ENCODE measurements at places on chromosomes 3 and 15.

DNA sequence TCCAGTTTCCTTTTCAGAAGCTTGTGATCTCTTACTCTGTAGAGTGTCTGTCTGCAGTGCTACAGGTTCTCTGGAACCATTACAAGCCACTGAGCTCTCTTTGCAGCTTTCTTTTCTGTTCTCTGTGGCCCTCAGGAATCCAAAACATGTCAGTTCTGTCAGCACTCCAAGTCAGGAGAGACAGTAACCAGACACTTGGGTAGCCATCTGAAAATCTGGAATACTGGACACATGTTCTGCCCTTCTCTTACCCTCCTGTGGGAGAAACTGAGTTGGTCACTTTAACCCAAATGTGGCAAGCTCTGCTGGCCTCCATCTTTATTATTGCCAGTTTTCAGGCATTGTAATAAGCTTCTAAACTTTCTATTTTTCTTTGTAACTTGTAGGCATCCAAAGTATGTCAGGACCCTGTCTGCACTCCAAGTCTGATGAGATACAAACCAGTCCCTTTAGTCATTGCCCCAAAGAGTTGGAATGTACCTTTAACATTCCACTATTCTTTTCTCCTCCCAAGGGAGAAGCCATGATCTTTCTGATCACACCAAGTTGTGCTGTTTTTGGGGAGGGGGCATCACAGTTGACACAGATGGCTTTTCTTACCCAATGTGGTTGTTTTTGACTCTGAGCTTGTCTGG is 183.7 kb downstream of the DPH6 start:
- DNase-seq: no peak

- no peak for DNase-seq
Measured at GRCh38 chr15:33844597-33844996, 123.7 kb upstream of the CHRM5 start.

DNA sequence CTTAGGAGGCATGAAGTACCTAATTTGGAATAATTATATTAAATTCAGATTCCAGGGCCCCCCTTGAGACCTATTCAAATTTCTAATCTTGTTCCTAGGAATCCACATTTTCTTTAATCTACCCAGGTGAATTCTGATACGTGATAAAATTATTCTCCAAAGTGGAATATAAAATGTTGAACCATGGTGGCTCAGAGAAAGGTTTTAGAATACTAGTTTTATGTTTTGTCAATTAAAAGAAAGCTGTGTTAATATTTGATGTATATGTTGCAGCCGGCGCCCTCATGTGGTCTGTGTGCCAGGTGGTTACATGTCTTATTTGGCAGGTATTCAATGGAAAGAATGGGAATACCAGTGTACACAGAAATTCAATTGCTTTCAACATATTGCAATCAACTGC is 321.8 kb downstream of the FEZF2 start:
- peak; percentile 51 for DNase-seq

GRCh38 chr3:139574026-139574947 is 34.7 kb upstream of the RBP1 start:
- peak; percentile 70 for DNase-seq

- DNase-seq: no peak
Measured at GRCh38 chr3:25027650-25028049, 400.4 kb upstream of the RARB start.

DNA sequence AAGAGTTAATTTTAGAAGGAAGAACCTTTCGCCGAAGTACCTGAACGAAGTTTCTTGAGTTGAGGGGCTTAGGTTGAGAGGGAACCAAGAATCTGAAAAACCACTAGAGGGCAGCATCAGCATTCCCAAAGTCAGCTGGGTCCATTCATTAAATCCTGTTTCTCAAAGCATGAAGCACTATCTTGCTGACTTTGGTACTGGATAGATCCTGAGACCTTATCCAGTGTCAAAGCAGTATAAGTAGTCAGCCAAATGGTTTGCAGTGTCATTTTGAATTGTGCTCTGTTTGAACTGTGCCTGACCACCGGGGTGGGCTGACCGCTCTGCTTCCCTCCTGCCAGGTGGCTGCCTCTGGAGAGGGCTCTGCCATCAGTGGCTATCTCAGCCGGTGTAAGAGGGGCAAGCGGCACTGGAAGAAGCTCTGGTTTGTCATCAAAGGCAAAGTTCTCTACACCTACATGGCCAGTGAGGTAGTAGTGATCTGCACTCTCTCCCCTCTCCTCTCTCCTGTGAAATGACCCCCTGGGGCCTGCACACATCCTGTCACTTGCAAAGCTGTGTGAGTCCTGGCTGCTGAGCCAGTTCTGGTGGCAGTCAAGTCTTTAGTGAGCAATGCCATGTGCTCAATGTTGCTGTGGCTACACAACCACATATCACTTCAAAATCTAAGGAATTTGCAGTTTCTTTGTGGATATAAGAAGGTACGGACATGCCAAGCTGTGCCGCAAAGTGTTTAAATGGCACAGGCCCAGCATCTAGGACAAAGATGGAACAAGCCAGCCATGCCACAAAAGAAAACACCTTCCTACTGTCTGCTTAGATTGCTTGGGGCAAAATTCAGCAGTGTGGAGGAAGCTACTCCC is 21.4 kb upstream of the NR2C2 start:
- DNase-seq: no peak

DNA sequence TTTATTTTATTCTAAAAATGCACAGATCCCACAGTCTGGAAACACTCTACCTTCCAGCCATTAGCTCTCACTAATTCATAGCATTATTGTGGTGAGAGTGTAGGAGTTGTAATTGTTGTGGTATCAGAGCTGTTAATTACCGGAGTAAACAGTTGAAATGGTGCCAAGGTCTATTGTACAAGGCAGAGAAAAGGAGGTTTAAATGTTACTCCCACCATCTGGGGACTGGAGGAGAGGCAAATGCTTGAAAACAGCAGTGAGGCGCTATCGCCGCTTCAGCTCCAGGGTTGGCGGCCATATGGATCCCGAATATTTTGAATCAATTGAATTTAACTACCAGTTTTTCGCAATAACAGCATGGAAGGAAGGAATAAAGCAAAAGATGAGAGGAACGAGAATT is 113.1 kb upstream of the C15orf61 start:
- DNase-seq: no peak

DNA sequence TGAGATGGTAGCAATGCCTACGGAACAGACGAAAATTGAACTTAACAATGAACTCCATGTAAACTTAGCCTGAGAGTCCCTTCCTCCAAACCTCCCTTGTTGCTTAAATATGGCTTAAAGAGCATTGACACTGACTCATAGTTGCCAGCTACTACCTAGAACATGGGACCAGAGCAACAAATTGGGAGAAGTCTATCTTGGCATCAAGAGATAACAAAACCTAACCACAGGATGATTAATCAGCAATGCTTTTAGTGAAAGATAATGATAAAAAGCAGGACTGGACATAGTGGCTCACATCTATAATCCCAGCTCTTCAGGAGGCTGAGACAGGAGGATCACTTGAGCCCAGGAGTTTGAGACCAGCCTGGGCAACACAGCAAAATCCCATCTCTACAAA is 117.8 kb upstream of the MNS1 start:
- DNase-seq: no peak

- DNase-seq: no peak
Measured at GRCh38 chr3:100776746-100777145, 67.5 kb downstream of the TFG start.

- DNase-seq: no peak
Measured at GRCh38 chr3:185716436-185717108, 108.3 kb downstream of the IGF2BP2 start.

DNA sequence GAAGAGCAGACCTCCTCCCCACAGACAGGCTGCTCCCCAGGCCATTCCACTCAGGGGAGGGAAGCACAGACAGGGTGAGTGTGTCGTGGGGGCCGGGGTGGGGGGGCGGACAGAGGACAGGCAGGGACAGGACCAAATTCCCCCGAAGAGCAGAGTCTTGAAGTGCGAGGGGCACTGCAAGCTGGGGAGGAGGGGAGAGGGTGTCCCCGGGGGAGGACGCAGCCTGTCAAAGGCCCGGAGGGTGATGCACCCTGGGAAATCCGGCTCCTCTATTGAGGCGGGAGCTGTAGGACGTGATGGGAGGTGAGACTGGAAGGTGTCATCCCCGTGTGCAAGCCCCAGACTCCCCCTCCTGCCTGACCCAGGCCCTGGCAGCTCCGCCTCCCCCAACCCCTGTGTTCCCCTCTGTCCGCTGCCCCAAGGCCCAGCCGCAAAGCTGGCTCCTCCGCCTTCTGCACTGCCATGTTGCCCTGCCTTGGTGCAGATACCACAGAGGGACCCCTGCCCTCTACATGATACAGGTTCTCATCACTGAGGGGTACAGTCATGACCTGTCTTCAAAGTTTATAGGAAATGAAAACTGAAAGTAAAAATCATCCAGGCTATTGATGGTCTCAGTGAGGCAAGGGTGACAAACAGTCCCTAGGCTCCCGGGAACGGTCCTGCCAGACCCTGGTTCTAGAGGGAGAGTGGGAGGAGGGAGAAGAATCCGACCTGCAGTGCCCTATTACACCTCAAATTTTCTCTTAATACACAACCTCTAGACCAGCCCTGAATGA is 76.3 kb upstream of the IQSEC1 start:
- no peak for DNase-seq

GRCh38 chr15:76140074-76140464 is 80.3 kb downstream of the TMEM266 start:
- no peak for DNase-seq

- no peak for DNase-seq
Measured at GRCh38 chr15:98889930-98890695, 117.5 kb downstream of the PGPEP1L start.

GRCh38 chr15:59553879-59554735 is 57.5 kb upstream of the GCNT3 start:
- DNase-seq: no peak

DNA sequence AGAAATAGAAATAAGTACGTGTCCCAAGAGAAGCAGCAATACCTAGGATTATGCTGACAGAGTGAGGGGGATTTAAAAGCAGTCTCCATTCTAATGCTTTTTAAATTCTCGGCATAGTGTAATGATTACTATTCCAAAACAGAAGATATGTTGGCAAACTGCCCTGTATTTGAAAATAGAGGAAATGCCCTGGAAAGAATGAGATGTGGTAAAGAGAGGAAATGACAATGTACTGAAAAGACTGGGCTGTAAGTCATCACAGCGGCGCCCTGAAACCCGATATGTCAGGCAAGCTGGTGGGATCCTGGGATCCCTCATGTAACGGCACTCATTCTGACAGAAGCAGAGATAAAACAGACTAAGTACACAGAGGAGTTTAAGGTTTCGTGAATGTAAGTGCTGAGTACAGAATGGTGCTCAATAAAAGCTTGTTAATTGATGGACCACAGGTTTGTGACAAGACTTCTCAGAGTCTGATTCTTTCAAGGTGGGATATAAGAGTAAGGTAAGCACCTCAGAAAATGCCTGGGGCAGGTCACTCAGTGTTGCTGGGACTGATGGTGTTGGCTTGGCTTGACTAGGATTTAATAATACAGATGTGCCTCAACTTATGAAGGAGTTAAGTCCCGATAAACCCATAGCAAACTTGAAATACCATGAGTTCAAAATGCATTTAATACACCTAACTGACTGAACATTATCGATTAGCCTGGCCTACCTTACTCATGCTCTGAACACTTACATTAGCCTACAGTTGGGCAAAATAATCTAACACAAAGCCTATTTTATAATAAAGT is 91.4 kb downstream of the NFKBIZ start:
- peak; percentile 63 for DNase-seq

DNA sequence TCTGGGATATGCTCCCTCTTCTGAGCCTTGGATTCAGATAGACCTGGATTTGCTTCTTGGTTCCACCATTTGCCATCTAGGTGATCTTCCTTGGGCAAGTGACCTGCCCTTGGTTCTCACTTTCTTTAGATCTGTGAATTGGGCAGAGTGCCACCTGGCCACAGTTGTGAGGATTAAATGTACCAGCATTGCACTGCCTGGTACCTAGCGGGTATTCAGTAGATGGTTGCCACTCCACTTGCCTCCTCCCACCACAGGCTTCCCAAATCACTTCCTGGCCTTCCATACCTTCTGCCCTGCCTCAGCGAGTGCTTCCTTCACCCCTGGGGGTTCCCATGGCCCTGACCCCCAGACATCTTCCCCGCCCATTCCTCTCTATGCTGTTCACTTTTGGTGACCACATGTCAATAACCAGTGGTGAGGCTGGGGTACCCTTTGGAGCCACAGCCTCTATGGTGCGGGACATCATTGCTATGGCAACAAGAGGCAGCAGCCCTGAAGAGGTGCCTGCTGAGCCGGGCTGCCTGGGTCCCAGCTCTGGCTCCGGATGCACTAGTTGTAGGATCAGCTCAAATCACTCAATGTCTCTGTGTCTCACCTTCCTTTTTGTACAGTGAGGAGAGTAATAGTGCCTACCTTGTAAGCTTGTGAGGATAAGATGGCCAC is 40.5 kb downstream of the CMTM7 start:
- DNase-seq: no peak

- no peak for DNase-seq
Measured at GRCh38 chr3:46539443-46540005, 26.6 kb downstream of the LRRC2 start.

GRCh38 chr3:193744048-193744821 is 151.2 kb downstream of the OPA1 start:
- no peak for DNase-seq

- no peak for DNase-seq
Measured at GRCh38 chr15:62935300-62936081, 107.1 kb upstream of the TPM1 start.

DNA sequence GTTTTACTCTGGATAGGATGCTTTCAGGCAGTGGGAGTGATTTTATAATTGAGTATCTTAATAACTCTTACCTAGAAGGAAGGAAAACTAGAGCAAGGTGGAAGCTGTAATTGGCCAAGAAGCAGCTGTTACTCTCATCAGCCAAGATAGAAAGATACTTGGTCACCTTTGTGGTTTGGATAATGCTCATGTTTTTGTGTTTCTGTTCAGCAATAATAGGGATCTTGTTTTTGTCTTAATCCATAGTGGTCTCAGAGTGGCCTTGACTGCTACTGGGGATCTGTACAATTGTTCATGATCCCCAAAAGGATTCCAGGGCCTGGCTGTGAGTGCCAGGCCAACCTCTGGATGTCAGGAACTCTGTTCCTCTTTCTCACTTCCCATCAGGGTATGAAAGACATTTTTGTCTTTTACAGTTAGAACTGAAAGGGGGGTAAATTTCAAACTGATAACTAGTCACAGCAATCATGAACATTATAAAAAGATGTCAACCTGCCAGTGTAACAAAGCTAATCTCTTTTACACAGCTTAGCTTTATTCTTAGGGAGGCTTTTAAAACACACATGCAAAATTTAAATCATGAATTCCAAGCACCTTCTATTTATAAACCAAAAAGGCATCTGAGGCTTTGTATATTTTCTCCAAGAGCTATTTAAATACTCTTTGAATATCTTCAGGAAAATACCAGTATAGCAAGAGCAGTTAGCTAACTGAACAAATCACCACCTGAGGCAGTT is 6.0 kb downstream of the UBL7 start:
- DNase-seq: no peak

- DNase-seq: no peak
Measured at GRCh38 chr15:94611656-94612055, 380.3 kb downstream of the MCTP2 start.

GRCh38 chr3:131738095-131738494 is 235.3 kb upstream of the MRPL3 start:
- peak; percentile 40 for DNase-seq
